Foreskin keratinocyte (primary cell): ENCODE measurements at places on chromosomes 1 and 21. TPM values are rescaled to one million over a fixed set of nuclear protein-coding genes. Genes with fewer than 3 reads are reported as not detected.

GRCh38 chr21:27403011-27403410 is 436.1 kb upstream of the ADAMTS5 start:
- no peak for DNase-seq

- DNase-seq = no peak
These were observed 6.7 kb downstream of the SLC1A7 start for GRCh38 chr1:53135735-53136114.

GRCh38 chr1:43577655-43578542 is 47.2 kb downstream of the PTPRF start:
- no peak for DNase-seq

Gene UMODL1
- total RNA-seq = not detected in 2 replicates

Gene PLA2G2F
- total RNA-seq = 0.04 and 0.07 TPM in 2 replicates

Gene SPRR2A
- total RNA-seq = 3.5 and 8.1 TPM in 2 replicates

Gene ROR1
- total RNA-seq = 2.3 and 4.5 TPM in 2 replicates

GRCh38 chr21:25927195-25927880 is 192.6 kb downstream of the GABPA start:
- no peak for DNase-seq

- no peak for DNase-seq
These were observed 1.8 kb downstream of the CD160 start for GRCh38 chr1:145720878-145721671.

DNA sequence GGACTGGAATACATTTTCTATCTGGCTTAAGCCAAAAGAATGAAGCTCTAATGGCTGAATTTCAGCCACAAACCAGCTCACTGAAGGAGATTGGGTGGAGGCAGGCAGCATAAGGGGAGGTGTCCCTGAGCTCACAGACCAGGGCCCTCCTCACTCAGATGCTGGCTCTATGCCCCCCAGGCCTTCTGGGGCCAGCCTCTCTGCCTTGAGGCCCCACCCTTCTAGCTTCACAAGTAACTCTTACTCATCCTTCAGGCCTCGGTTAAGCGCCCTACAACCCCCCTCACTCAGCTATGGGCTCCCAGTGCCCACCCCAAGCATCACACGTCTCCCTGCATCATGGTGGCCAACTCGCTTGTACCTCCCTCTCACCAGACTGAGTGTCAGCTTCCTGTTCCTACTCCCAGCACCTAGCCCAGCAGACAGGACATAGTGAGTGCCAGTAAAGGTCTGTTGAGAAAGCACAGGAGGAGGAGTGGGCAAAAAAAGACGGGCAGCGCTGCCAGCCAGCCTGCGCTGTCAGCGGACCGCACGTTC is 40.8 kb upstream of the GPR157 start:
- DNase-seq = no peak
